Immature natural killer cell (primary cell): ENCODE measurements at places on chromosomes 5 and 9.

- DNase-seq: no peak
Observed at GRCh38 chr5:83509540-83509939, 38.0 kb downstream of the VCAN start.

DNA sequence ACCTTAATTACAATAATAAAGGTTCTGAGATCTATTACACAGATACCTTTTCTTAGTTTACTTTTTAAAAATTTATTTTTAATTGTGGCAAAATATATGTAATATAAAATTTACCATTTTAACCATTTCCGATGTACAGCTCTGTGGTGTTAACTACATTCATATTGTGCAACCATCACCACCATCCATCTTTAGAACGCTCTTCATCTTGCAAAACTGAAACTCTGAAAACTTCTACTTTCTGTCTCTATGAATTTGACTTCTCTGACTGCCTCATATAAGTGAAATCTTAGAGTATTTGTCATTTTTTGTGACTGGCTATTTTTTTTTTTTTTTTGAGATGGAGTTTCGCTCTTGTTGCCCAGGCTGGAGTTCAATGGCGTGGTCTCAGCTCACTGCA, 26.8 kb downstream of the WWC1 start:
- DNase-seq: no peak

- DNase-seq: no peak
Observed at GRCh38 chr5:163612358-163613149, 107.1 kb downstream of the MAT2B start.

GRCh38 chr5:71475788-71476384, 20.4 kb downstream of the BDP1 start:
- DNase-seq: peak; percentile 14

- no peak for DNase-seq
Observed at GRCh38 chr9:103362986-103363385, 367.9 kb downstream of the CYLC2 start.

- no peak for DNase-seq
Observed at GRCh38 chr9:91628892-91629291, 205.3 kb upstream of the NFIL3 start.

DNA sequence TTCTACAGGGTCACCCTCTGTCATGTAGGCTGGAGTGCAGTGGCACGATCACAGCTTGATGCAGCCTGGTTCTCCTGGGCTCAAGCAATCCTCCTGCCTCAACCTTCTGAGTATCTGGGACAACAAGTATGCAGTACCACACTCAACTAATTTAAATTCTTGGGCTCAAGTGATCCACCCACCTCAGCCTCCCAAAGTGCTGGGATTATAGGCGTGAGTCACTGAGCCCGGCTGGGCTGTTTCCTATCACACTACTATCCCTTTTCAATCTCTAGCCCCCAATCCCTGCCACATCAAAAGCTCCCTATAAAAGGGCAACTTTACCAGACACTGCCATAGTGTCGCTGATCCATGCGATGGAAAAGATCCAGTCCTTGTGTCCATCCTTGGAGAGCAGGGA, 20.4 kb downstream of the DCAF12 start:
- no peak for DNase-seq

- DNase-seq: no peak
Observed at GRCh38 chr5:156597276-156597675, 252.8 kb upstream of the PPP1R2B start.

- no peak for DNase-seq
Observed at GRCh38 chr9:75904364-75904763, 13.9 kb downstream of the PCSK5 start.

DNA sequence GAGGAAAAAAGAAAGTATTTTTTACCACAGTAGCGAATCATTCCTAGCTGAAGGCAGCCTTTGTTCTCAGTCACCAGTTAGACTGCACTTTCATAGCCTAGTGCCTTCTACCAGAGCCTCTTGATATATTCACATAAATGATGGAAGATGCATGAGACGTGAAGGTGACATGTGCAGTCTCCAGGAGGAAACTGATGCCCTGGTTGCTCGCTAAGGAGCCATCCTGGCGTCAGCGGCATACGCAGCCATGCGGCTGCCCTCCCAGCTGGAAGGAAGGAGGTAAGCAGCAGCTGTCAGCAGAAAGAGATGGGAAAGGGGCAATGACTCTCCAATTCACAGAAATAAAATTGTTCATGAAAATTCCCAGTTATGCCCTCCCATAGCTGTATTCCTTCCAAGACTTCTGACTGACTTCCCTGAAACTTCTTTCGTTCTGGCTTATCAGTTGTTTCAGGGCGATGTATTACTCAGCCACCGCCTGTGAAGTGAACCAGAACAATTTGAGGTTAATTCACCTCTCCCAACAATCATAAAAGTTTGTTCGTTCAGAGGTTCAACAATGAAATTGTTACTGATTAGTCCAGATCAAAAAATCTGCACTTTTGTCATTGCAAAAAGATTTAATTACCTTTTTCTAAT, 331.2 kb downstream of the NR2F1-AS1 start:
- no peak for DNase-seq

- no peak for DNase-seq
Observed at GRCh38 chr9:127875306-127875966, 2.0 kb downstream of the AK1 start.

- no peak for DNase-seq
Observed at GRCh38 chr5:167478188-167478587, 813.3 kb upstream of the WWC1 start.

GRCh38 chr9:134633362-134634142, 8.1 kb upstream of the COL5A1 start:
- DNase-seq: no peak

DNA sequence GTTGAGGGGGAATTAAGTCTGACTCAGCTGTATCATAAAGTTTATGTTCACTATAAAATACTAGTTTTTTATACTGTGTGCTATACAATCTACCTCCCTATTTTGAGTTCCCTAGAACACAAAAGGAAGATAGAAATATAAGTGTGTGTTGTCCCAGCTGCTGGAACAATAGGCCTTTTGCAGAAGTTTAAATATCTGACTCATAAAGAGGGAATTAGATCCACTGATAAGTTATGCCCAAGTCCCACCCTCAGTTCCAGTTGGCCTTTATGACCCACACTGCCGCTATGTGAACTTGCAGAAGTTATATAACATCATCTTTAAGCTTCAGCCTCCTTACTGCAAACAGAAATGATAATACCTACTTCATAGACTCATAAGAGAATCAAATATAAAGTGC, 88.5 kb upstream of the DAB2 start:
- DNase-seq: no peak

GRCh38 chr5:138986186-138986800, 111.2 kb upstream of the LRRTM2 start:
- DNase-seq: no peak

DNA sequence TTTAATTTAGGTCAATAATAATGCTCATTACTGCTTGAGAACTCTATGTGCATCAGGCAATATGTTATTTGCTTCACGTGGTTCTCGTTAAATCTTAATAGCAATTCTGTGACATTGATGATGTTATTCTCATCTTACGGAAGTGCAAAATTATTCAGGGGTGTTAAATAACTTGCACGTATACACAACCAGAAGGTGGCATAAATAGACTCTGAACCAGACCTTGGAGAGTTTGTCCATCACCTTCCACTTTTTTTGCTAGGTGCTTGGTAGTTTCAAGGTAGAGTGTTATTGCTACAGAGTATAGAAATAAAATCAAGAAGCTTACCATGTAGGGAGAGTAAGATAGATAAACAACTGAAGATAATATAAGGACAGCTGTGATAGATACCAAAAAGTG, 23.6 kb upstream of the TNFAIP8 start:
- no peak for DNase-seq

DNA sequence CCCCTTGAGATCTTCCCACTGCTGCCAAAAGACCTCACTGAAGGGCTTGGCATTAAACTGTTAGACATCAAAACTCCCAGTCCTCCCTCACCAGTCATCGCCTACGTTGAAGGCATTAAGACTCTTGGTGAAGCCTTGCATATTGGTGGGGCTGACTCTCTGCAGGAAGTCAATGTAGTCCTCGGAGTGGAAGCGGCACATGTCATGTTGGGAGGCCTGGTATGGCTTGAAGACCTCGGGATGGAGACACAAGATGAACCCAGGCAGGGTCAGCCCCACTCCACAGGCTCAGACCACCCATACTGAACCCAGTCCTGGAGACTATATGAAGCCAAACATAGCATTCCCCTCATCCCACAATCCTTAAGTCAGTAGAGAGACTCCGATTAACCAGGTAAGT, 1.9 kb downstream of the HDAC3 start:
- no peak for DNase-seq

GRCh38 chr9:14021871-14022525, 291.9 kb downstream of the NFIB start:
- DNase-seq: no peak

- DNase-seq: no peak
Observed at GRCh38 chr5:175680463-175680862, 22.6 kb downstream of the HRH2 start.

- no peak for DNase-seq
Observed at GRCh38 chr5:81286059-81286617, 15.2 kb upstream of the ZCCHC9 start.

- DNase-seq: no peak
Observed at GRCh38 chr5:172160506-172160905, 27.5 kb downstream of the STK10 start.

GRCh38 chr9:33349743-33350142, 52.6 kb downstream of the AQP7 start:
- DNase-seq: no peak

DNA sequence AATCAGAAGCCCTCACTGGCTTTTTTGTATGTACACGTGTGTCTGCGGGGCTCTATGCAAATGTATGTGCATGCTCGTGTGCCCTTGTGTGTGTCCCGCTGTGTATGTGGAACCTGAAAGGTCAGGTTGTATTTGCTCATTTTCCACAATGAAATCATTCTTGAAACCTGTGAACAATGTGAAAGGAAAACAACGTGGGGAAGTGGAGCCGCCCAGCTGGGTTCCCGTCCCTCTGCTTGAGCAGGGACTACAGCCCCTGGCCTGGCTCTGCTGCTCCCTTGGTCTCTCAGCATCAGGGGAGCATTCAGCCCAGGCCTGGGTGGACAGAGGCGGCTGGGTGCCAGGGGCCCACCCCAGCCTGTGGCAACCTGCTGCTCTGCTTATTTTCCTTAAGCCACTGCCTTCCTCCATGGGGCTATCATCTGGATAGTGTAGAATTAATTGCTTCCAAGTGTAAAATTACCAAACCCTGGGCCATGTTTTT, 3.0 kb downstream of the ECSCR start:
- no peak for DNase-seq

- no peak for DNase-seq
Observed at GRCh38 chr5:75756981-75757380, 39.7 kb upstream of the POC5 start.

- peak; percentile 49 for DNase-seq
Observed at GRCh38 chr5:167723254-167723871, 568.1 kb upstream of the WWC1 start.

GRCh38 chr5:6220346-6221088, 157.8 kb downstream of the MED10 start:
- no peak for DNase-seq

DNA sequence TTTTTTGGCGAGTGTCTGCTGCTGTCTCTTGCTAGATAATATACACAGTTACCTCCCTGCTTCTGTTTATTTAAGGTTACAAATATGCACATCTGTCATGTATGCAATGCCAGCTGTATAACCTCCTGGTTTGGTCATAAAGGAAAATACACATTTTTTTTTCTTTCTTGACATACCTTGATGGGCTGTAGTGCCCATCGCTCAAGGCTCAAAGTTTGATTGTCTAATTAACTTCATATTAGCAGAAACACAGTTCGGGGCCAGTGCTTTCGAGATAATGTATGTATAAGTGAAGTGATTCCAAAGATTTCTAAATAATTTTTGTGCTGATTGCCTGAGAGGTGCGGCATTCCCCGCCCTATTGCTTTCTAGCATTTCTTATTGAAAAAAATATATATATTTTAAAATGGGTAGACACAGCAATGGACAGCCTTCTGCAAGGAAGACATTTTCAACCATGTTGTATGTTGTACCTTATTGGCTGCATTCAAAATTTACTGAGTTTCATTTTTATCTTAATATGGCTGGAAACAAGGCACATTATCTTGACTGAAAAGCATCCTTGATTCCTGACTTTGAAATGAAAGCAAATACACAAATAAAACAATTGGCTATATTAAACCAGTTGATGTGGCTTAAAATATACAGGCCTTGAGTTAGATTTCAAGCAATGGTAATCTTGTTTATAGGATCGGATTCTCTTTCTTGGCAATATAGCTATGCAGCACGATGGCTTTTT, 206.2 kb downstream of the MEF2C start:
- DNase-seq: no peak

DNA sequence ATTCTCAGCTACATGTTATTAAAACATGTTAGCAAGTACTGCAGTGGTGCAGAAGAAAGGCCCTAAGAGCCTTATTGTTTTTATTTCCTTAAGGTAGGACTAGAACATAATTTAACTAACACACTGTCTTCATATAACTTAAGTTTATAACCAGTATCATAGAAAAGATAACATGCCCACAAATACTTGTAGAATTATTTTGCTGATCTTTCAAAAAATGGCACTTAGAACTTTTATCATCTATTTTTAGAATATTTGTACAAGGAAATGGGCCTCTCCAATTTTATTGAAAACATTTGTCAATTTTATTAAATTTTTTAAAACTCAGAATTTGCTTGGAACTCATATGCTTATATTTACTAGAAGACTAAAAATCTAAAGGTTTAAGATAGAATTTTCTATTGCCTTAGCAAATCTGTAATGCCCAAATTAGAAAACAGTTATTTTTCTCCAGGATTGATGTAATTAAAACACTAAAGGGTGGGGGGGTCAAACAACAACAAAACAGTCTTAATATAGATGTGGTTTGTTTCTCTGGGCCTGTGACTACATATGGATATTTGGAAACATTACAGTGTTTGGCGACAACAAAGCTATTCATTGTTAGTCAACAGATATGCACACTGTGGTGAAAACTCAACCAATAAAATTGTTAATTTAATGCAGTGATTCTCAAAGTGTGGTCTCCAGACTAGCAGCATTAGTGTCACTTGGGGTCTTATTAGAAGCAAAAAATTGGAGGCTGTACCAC, 360.4 kb downstream of the PDE4D start:
- DNase-seq: no peak

DNA sequence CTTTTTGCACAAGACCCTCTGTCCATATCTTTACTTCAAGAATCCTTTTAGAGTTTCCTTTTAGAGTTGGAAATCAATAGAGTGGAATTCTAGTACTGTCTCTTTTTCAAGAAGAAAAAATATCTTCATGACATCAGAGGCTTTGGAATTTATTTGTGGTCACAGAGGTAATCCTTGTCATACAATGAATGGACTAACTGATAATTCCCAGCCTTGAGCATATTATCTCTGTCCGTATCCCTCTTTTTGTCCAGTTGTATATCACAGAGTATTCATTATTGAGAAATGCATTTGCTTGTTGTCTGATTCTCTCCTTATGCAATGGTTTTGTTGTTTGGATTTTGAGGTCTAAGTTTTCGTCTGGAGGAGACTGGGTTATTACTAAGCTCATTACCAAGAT, 82.0 kb upstream of the HAPLN1 start:
- no peak for DNase-seq

- DNase-seq: no peak
Observed at GRCh38 chr5:73664796-73665195, 38.8 kb downstream of the ARHGEF28 start.

- no peak for DNase-seq
Observed at GRCh38 chr5:59529239-59529638, 364.3 kb downstream of the PDE4D start.
